Foreskin keratinocyte (primary cell): ENCODE measurements at places on chromosomes 11 and 22. TPM values are rescaled to one million over a fixed set of nuclear protein-coding genes. Genes with fewer than 3 reads are reported as not detected.

The FAM181B gene
- polyA plus RNA-seq, result 0.08 and 0.18 TPM in 2 replicates

The ISX gene
- polyA plus RNA-seq, result not detected in 2 replicates

The CECR2 gene
- polyA plus RNA-seq, result not detected in 2 replicates

The TMEM151A gene
- polyA plus RNA-seq, result 0.02 and 0.04 TPM in 2 replicates

The SERPINH1 gene
- 211 and 241 TPM in 2 replicates for polyA plus RNA-seq

The MMP11 gene
- polyA plus RNA-seq, result 0.21 and 0.31 TPM in 2 replicates

The GRIK4 gene
- not detected in 2 replicates for polyA plus RNA-seq

The OR56A5 gene
- polyA plus RNA-seq, result not detected in 2 replicates

The ANKK1 gene
- polyA plus RNA-seq, result 0.96 and 1.3 TPM in 2 replicates

The MYO18B gene
- not detected in 2 replicates for polyA plus RNA-seq

The FAM89B gene
- 31.4 and 45.1 TPM in 2 replicates for polyA plus RNA-seq

The FIBP gene
- polyA plus RNA-seq, result 120 and 124 TPM in 2 replicates

The SERPING1 gene
- 21.7 and 23.2 TPM in 2 replicates for polyA plus RNA-seq

The ACR gene
- polyA plus RNA-seq, result not detected in 2 replicates

The MRGPRX3 gene
- polyA plus RNA-seq, result 0.50 and 0.76 TPM in 2 replicates

The MAP6 gene
- polyA plus RNA-seq, result 1.3 and 2.6 TPM in 2 replicates

The CLTCL1 gene
- polyA plus RNA-seq, result 5.8 and 6.3 TPM in 2 replicates

The C22orf42 gene
- polyA plus RNA-seq, result not detected in 2 replicates

The HTR3A gene
- not detected in 2 replicates for polyA plus RNA-seq
